ENCODE measurements at places on chromosomes 6 and 20. TPM values are rescaled to one million over a fixed set of nuclear protein-coding genes. Genes with fewer than 3 reads are reported as not detected.
A peak's percentile ranks its signal among the peaks of the same experiment; 100 is the strongest.

- DNase-seq, result no peak
- H3K27me3 ChIP-seq, result no peaks in the 10 kb centered on the region
- peaks cover 15% of the 10 kb centered on the region for H3K4me1 ChIP-seq
- H3K4me3 ChIP-seq, result no peak overlapping the region
- peaks cover 2% of the 10 kb centered on the region for H3K36me3 ChIP-seq
Measured at GRCh38 chr6:37904590-37904989, 85.1 kb downstream of the ZFAND3 start.

DNA sequence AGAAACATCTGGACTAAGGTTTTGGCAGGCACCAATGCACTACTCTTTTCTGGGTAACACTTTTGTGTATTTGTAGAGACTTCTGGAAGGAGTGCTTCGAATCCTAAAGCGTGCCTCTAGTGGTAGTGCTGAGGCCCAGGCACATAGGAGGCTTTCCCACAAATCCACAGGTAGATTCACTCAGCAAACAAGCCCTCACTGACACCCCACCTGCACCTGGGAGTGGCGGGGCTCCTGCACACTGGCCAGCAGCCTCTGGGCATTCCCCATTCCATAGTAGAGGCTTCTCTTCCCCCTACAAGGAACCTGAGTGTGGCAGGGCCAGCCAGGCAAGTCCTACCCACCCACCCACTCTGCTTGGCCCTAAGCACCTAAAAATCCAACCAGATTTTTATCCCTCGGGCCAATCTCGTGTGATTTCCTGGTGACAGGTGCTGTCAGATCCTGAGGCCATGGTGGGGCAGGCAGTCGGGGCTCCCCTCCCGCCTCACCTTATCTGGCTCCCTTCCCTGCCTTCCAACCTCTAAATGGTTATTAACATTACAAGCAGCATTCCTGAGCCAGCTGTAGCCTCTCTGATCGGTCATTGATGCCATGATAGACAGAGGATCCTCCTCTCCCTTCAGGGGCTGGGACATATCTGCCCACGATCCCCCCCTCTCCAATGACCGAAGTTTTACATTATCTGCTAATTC, 82.4 kb downstream of the SLC2A10 start:
- H3K27ac ChIP-seq, result no peak overlapping the region
- H3K4me3 ChIP-seq, result no peak overlapping the region
- no peaks in the 10 kb centered on the region for H3K4me1 ChIP-seq
- no peak for DNase-seq
- H3K36me3 ChIP-seq, result no peaks in the 10 kb centered on the region

- DNase-seq, result no peak
- no peaks in the 10 kb centered on the region for H3K36me3 ChIP-seq
- no peak overlapping the region for H3K4me3 ChIP-seq
- H3K27ac ChIP-seq, result no peak overlapping the region
- H3K4me1 ChIP-seq, result no peaks in the 10 kb centered on the region
Measured at GRCh38 chr6:124941259-124941658, 21.0 kb upstream of the RNF217 start.

Gene SLC35D3
- not detected for total RNA-seq

- no peaks in the 10 kb centered on the region for H3K27me3 ChIP-seq
- no peak overlapping the region for H3K4me3 ChIP-seq
- no peak for DNase-seq
- peak overlapping the region; percentile 69 for H3K27ac ChIP-seq
- peaks cover 87% of the 10 kb centered on the region for H3K36me3 ChIP-seq
Measured at GRCh38 chr6:149384464-149384863, 15.6 kb upstream of the SUMO4 start.
